ENCODE measurements at places on chromosomes 16 and 17. TPM values are rescaled to one million over a fixed set of nuclear protein-coding genes. Genes with fewer than 3 reads are reported as not detected.

DNA sequence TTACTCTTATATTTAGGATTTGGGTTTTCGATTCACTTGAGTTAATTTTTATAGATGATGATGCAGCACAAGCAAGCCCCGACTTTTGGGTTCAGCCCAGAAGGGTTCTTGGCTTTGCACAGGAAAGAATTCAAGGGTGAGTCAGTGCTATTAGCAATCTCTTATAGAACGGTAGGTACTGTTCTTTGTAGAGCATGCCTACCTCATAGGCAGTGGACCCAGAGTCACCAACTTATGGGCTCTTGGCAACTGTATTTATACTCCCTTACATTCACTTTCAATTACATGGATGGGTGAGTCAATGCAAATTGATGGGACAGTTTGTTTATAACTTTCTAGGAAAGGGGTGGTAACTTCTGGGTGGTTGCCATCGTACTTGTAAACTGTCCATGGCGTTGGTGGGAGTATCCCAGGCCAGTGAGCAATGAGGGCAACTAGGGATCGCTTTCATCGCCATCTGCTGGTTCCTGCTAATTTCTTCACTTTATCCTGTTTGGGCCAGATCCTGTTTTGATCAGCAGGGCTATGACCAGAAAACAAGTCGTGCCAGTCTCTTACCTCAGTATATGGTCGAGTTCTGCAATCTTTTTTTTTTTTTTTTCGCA, 362.6 kb downstream of the CNTNAP4 start:
- DNase-seq: peak; percentile 19

GRCh38 chr17:77757561-77757898, 201.0 kb upstream of the TNRC6C start:
- no peak for DNase-seq

Gene PLCD3
- 66.3 TPM for total RNA-seq

GRCh38 chr17:78325076-78325687, 34.7 kb downstream of the SOCS3 start:
- DNase-seq: peak; percentile 72

DNA sequence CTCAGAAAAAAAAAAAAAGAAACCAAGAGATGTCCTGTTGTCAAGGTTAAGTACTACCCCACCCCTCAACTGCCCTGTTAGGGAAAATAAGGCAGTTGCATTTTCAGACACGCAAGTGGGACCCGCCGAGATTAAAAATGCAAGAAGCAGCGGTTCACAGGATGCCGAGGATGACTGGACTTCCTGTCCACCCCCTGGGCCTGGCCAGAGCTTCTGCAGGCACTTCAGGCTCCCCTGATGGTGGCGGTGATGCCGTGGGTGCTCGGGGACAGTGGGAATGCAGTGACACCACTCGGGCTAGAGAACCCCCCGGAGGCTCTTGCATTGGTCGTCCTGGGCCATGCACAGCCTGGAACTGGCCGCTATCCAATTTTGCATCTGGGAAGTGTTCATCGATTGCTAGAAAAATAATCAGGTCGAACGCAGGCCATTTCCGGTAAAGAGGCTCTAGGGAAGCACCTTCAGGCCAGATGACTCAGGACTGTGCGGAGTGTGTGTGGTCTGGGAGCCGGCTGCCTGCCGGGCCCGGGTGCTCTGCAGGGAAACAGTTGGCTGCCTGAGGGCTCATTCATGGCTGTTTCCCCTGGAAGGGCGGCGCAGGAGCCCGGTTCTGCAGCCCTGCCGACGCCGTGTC, 13.4 kb upstream of the CRISPLD2 start:
- peak; percentile 89 for DNase-seq

- DNase-seq: peak; percentile 10
These were observed 21.4 kb downstream of the ZC3H18 start for GRCh38 chr16:88591577-88592021.

Gene PROCA1
- 19.4 TPM for total RNA-seq

Gene GDPD1
- 5.6 TPM for total RNA-seq

GRCh38 chr17:78486946-78487680, 90.1 kb downstream of the DNAH17 start:
- DNase-seq: no peak

Gene NRN1L
- total RNA-seq: 2.2 TPM

Gene RUNDC3A
- total RNA-seq: 5.8 TPM
